NCI-H524 treated with DMSO at 0.1 percent for 48 hours (cell line): ENCODE measurements at places on chromosomes 4 and X.

DNA sequence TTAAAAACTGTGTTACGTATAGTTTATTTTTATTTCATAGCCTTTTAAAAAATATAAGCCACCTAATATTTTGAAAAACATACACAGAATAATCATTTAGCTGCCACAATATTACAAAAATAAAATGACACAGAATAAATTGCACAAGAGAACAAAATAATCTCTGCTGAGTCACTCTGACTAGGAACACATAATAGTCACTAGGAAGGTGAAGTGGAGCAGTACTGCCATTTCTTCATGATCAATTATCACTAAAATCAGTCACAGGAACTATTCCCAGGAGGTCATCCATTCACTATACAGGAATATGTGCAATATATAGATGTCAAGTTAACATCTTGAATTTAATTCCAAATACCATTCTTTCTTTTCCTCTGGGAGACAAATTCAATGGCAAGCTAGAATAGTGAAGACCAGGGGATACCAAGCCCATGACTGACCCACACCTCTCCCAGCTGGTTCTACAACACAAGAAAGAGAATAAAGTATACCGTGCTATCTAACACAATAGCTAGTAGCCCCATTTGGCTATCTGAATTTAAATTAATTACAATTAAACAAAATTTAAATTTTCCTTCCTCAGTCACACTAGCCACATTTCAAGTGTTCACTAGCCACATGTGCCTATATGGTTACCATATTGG, 5.9 kb downstream of the SMIM43 start:
- no peak for DNase-seq

DNA sequence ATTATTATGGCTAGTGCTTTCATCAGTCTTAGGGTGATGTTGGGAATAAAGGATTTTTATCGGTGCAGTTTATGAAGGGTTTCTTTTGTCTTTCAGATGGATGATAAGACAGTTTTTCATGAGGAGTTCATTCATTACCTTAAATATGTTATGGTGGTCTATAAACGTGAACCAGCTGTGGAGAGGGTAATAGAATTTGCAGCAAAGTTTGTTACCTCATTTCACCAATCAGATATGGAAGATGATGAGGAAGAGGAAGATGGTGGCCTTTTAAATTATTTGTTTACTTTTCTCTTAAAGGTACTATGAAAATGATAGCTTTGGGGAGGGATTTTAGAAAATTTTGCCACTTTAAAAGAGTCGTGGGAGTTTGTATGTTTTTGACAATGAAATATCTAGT, 1.3 kb downstream of the NCAPG start:
- no peak for DNase-seq

DNA sequence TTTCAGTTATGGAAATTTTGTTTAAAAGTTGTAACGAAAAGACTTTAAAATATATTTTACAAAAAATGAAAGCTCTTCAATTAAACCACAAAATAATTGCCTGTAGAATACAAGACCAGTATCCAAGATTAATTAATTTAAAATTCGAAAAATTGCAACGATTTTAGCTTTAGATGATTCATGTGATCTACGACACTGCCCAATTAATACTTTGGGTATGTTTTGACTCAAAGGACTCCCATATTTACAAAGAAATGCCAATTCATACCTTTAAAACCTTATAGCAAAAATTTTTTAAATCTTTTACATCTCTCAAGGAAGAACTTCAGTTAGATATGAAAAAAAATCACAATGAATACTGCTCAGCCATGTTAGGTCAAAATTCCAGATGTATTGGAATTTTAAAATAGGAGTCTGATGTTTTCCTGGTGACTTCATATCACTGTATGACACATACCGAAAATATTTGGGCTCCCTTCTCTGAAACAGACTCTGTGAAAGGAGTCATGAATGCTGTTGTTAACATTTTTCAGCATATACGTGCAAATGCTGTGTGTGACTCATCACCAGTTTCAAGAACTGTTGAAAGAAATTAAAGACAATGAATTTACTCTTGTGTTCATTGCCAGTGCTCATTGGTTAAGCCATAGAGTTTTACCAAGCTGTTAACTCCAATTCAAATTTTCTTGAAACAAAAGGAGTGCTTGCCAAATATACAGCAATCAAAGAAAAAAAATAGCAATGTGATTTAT, 13.8 kb upstream of the SMS start:
- DNase-seq: no peak

DNA sequence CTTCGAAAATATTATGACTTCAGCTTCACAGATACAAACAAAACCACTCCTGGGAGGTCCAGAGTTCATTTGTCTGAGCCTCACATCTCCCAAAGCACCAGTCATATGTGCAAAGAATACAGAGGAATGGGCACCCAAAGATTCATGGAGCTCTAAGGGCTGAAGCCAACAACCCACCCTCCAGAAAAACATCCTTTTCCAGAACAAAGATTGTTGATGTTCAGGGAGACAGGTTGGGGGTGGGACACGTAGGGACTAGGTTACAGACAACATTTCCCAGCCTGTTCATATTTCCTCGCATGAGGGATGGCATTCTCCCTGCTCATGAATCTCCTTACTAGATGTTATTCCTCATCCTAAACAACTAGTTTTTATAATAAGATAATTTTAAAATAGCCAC, 71.2 kb downstream of the METTL14 start:
- DNase-seq: no peak

DNA sequence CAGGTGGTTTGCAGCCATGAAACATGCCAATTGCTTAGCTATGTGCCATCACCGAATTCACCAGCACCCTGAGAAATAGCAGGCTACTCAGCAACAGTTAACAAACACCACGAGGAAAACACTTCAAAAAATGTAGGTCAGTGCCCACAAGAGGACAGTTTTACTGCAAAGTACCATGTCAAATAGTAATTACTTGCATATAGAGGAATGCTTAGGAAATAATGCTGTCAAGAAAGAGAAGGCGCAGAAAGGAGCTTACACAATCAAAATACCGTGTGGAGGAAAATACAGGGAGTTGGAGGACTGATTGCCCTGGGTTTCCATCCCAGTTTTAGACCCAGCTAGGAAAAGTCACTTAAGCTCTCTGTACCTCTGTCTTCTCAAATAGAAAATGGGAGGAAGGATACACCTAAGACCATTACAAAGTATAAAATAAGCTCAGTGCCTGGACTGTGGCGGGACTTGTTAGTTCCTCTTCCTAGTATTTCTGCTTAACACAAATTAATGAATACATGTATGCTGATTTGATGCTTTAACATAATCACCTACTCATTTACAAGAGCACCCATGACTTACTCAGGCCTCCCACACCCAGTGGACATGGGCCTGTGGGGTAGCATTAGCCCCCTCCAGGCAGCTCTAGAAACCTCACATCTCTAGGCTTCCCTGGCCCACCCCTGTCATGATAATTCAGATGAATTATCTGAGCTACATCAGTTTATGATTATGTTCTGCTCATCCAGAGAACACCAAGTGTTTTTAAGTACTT, 44.5 kb upstream of the IL21 start:
- no peak for DNase-seq

- no peak for DNase-seq
Measured at GRCh38 chr4:146051728-146052391, 113.2 kb upstream of the ZNF827 start.

DNA sequence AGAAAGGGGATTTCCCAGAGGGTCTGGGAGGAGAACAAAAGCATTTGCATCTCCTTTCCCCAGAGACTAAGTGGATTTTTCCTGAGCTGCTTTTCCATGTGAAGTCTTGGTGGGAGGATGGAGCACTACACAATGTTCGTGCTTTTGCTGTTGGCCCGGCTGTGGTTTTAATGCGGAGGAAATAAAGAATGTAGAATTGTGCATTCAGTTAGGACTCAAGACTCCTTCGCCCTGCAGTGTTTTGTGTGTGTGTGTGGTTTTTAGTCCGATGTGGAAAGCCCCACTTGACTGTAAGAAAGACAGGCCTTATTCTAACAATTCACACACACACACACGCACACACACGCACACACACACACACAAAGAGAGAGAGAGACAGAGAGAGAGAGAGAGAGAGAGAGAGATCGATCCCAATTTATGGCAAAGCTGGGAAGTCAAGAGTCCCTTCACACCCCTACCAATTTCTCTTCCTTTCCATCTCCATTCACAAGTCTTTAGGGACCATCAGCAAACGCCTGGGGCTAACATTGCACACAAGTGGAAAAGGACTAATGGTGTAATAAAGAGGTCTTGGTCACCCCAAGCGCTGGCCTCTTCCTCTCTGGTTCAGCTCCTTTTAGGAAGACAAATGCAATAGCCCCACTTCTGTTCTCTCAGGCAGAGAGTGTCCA, 44.2 kb downstream of the CLDN34 start:
- no peak for DNase-seq

DNA sequence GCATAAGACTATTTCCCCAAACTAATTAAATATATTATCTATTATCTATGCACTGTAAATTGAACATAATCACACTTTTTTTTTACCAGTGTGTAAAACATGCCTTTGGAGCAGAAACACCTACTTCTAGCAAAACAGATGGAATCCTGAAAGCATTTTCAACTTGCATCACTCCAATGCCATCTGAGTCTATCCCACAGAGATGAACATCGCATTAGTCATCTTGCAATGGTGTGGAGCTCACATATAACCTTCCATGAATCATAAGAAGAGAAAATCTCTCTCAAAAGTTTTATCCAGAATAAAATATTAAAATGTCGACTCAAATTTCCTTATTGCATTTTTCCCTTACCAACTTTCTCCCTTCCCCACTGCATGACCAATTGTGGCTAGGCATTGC, 406.7 kb upstream of the ACTRT1 start:
- no peak for DNase-seq

DNA sequence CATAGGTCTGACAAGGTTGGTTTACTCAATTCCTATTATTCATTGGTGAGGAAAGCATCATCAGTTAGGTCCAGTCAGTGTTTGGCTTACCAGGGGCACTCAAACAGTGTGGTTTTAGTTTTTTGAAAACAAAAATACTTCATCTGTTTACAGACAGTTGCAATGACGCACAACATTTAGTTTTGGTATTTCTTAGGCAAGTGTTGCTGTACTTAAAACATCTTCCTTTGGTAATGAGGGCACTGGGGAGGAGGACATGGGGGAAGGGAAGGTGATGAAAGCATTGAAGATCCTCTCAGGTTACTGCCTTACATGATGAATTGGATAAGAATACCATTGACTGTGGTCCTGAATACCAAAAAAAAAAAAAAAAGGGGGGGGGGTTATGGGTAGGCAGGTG, 93.7 kb upstream of the MAOA start:
- DNase-seq: no peak

DNA sequence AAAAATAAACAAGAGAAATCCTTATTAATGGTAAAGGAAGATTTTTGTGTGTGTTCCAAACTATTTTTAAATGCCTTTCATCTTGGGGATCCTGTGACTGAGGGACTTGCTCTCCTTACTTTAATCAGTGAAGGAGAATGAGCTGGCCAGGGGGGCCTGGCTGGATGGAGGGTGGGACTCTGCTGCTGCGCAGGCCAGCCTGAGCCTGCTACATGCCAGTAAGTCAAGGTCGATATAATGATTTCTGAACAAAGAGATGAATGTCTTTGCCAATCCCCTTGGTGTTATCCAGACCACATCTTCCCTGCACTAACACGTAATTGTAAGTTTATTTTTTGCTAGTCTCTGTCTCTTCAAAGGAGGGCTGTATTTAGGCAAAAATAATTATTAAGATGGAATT, 1679.2 kb upstream of the TENM3 start:
- DNase-seq: no peak

DNA sequence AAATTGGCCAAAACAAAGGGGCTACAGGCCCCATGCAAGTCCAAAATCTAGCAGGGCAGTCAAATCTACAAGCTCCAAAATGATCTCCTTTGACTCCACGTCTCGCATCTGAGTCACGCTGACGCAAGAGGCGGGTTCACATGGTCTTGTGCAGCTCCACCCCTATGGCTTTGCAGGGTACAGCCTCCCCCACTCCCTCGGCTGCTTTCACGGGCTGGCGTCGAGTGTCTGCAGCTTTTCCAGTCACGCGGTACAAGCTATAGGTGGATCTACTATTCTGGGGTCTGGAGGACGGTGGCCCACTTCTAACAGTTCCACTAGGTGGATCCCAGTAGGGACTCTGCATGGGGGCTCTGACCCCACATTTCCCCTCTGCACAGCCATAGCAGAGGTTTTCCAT, 99.2 kb upstream of the KCNIP4 start:
- DNase-seq: no peak

- no peak for DNase-seq
Measured at GRCh38 chrX:16023790-16024734, 99.3 kb upstream of the GRPR start.

DNA sequence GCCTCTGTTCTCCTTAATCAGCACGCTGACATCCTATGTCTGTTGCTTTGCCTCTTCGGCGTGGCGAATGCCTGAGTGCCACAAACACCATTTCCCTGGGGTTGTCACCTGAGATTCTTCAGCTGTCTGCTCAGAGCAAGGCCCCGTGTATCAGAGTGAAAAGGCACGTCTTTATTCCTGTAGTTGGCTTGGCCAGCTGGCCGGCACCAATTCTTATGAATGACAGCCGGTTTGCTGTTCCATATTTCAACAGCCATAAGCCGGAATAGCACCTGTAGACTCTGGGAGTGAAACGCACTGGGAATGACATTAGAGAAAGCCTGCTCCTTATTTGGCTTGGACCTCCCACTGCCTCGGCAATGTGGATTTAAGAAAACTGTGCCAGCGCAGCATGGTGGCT, 89.3 kb downstream of the MGST2 start:
- DNase-seq: no peak
